Activated T-cell treated with anti-CD3 and anti-CD28 coated beads, Interleukin-2, amount 50 U/mL, for 24 hours (primary cell): ENCODE measurements at places on chromosomes 1 and 21.

DNA sequence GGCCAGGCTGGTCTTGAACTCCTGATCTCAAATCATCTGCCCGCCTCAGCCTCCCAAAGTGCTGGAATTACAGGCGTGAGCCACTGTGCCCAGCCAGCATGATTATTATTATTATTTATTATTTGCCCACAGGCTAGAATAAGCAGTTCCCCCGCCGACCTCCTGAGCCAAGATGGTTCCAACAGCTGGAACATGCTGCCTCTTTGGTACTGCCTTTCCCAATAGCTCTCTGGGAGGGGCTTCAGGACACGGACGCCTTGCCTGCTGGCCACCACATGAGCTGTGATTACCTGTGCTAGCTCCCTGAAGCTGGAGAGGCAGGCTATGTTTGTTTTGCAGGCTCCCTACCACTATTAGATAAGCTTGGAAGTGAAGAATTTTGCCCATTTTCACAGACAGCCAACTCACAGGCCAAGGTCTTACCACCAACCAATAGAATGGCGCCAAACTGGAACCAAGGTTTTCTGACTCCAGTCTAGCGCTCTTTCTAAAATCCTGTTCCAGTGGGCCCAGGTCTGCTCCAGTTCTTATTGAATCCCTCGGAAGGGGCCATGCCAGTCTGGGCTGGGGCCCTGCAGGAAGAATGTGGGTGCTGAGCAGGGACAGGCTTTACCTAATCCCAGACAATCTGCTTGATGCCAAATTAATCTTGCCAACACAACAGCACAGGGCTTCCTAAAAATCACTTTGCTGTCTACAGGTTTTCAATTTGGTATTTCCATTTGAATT is 2.1 kb upstream of the GPR61 start:
- no peak for DNase-seq

DNA sequence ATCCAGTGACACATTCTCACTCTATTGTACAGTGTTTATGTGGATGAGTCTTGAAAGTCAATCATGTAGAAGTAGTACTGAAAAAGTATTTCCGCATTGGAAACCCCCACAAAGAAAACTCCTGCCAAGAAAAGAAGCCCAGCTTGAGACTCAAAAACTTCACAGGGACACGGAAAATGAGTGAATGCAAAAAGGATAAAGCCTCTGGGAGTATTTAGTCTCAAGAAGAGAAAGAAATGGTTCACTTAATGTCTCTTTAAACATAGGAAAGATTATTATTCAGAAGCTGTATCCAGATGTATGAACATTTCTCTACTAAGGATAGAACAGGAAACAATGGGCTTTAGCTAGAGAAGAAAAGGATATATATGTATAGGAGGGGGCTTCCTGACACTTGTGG is 304.5 kb downstream of the BARHL2 start:
- DNase-seq = no peak

DNA sequence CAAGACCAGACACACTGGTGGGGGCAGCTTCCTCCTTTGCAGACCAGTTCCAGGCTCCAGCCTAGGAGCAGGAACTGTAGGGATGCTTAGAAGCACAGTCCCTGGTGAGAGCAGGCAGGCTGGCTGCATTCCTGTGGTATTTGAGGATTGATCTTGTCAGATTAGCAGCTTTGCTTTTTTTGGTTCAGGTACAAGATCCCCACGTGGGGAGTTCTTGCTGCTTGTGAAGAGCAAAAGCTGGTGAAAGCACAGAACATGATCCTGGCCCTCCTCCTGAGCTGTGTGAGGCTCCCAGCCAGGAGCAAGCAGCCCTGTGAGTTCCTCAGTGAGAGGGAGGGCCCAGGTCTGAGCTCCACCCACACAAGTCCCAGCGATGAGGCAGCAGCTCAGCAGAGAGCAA is 75.3 kb upstream of the ARTN start:
- DNase-seq = no peak

DNA sequence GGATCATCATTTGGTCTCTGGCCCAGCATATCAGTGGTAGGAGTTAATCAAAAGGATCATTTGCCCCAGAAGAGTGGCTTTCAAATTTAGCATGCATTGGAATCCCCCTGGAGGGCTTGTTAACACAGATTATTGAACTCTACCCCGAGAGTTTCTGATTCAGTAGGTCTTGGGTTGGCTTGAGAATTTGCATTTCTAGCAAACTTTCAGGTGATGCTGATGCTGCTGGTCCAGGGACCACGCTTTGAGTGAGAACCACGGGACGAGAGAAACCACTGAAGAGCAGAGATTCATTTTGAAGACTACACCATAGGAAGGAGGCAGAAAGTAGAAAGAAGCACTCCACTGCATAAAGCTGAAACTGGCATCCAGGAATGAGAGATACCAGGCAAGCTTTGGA is 81.3 kb upstream of the DUSP10 start:
- no peak for DNase-seq

DNA sequence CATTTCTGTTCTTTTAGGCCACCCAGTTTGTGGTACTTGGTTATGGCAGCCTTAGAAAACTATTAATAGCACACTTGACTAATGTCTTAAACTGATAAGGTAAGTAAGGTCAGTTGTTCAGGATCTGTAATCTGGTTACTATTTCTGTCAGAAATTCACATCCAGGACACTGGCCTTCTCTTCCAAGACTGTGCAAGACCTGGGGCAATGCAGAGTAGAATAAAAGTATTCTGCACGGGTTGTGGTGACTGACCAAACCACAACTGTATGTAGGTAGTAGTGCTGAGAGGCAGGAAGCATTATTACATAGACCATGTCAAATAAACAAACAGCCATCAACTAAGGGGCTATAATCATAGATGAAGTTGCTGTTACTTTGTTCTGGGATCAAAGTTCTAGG is 46.7 kb downstream of the WARS2 start:
- no peak for DNase-seq

DNA sequence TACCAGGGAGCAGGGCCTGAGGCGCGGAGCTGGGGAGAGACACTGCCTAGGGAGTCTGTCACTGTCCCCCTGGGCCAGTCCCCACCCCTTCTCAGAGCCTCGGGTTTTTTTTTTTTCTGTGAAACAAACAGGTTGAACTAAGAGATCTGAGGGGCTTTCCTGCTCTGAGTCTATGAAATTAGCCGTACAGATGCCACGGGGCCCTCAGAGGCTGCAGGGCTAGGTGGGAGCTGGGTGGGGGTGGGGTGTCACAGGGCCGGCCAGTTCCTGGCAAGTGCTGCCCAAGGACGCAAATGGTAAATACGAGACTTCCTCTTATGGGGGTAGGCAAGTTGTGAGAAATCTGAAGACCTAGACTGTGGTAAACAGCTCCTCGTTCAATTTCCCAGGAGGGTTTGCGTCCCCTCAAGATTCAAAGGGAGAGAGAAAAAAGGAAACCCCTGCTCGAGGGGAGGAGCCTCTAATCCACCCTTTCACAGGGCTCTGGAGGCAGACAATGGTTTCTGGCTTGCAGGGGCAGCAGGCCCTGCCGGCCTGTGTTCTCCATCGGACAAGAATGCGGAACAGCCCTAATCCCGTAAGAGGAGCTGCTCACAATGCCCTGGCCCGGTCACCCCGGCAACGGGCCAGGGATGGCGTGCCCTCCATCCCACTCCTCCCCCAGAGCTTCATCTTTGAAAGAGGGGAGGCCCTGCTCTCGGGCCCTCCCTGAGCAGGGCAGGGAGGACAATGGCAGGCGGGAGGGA is 7.8 kb downstream of the NUAK2 start:
- DNase-seq = peak; percentile 66

- DNase-seq = peak; percentile 68
These were observed 5.8 kb upstream of the FAM167B start for GRCh38 chr1:32241001-32241763.

GRCh38 chr1:6454856-6455751 is 10.9 kb downstream of the TNFRSF25 start:
- peak; percentile 66 for DNase-seq

DNA sequence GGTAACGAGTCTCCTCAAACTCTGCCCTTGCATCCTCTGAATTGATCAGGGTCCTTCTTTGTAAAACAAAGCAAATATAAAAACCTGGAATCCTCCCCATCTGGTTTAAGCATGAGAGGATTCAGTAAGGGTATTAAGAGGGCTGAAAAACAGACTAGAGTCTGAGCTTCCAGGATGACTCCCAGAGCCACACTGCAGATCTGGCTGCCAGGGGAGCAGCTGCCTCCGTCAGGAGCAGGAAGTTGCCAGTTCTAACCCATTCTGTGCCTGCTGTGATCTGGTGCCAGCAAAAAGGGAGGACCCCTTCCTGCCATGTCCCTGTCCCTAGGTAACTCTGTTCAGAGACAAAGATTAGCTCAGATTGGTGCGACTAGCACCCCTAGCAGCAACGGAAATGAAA is 27.5 kb downstream of the SERTAD4 start:
- DNase-seq = no peak

DNA sequence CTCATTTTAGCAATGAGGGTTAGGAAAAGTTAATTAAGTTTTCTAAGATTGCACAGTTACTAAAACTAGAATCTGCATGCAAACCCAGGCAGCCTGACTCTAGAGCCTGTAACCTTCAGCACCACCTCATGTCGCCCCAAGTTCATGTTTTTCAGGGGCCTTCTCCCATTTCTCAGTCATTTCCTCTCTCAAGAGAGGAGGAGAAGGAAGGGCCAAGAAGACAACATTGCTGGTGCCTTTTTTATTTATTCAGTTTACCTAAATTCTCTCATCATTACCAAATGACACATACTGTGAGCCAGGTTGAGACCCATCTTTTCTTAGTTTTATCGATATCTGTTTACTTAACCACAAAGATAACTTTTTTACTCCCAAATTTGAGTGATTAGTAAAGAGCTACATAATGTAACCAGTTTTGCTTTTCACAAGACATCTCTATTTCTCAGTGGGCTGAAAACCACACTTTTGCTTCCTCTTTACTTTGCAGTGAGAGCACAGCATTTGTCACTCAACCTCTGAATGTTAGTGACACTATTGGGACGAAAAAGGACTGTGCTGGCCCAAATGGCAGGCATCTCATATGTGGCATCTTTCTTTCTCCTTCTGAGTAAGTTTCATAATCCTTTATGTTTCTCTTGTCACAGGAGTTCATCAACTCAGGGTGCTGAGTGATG is at the start of gene CD101:
Gene CD101, plus strand, starts transcription at position 507 of the 674 bp plus-strand sequence. Its CDS starts 58 bp downstream, at position 565.
- DNase-seq = no peak

- no peak for DNase-seq
These were observed 6.8 kb downstream of the MEGF6 start for GRCh38 chr1:3604468-3604974.

DNA sequence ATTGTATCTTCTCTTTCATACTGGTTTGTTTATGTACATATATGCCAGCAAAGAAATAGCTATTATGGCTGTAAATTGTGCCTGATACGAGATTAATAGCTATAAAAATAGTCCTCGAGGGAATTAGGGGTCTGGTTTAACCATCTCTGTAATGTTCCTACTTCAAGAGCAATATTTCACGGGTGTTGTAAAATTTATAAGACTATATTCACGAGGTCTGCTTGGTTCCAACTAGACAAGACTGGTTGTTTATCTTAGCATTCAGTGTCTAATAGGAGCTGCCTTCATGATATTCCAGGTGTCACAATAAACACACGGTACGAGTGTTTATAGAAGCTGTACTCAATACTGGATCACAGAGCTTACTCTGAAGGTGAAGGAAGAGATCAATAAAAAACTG is 389.9 kb downstream of the SIPA1L2 start:
- no peak for DNase-seq

- DNase-seq = no peak
These were observed 1412.7 kb downstream of the KCNT2 start for GRCh38 chr1:195195423-195196057.

- no peak for DNase-seq
These were observed 60.1 kb downstream of the PRKCZ start for GRCh38 chr1:2110191-2110737.
